ENCODE measurements at places on chromosomes 2 and 18. TPM values are rescaled to one million over a fixed set of nuclear protein-coding genes. Genes with fewer than 3 reads are reported as not detected.

The FZD7 gene
- total RNA-seq: 12.1 TPM

DNA sequence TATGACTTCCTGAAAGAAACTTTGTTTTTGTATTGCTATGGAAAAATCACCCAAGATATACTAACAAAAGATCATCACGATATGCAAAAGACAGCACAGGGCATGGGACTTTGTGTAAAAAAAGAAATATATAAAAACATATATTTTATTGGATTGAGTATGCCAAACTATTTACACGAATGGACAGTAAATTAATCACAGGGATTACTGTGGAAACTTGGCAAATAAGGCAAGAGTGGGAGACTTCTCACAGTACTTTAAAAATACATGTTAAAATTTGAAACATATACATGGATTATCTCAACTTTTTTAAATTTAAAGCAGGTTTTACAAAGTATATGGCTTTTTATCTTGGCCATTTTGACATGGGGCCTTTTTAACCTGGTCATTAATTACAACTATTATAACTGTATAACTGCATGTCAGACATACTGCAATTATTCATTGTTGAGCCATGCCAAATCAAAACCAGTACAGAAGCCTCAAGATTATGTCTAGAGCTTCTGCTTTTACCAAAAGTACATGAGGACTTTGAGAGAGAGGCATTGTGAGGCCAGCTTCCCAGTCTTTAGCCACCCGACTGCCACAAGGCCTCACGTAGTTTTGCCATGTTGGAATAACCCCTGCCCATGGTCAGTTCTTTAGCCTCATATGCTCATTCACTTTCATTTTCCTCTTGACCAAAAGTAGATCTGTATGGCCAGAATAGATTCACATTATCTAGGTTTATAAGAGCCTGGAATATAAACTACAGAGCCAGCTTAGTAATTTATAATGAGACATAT lies 419.8 kb downstream of the SETBP1 start:
- H3K36me3 ChIP-seq: no peaks in the 10 kb centered on the region
- DNase-seq: no peak
- H3K4me1 ChIP-seq: no peaks in the 10 kb centered on the region
- no peaks in the 10 kb centered on the region for H3K27me3 ChIP-seq

- no peak for DNase-seq
- no peaks in the 10 kb centered on the region for H3K4me1 ChIP-seq
- no peak overlapping the region for H3K27ac ChIP-seq
Measured at GRCh38 chr18:36627637-36628036, 201.2 kb downstream of the TPGS2 start.

GRCh38 chr2:227805578-227805977 lies 8.1 kb upstream of the CCL20 start:
- DNase-seq: no peak
- no peaks in the 10 kb centered on the region for H3K27me3 ChIP-seq
- H3K36me3 ChIP-seq: no peaks in the 10 kb centered on the region

Data from lung (tissue), 17 donors.